ENCODE measurements at places on chromosomes 3 and 15.

DNA sequence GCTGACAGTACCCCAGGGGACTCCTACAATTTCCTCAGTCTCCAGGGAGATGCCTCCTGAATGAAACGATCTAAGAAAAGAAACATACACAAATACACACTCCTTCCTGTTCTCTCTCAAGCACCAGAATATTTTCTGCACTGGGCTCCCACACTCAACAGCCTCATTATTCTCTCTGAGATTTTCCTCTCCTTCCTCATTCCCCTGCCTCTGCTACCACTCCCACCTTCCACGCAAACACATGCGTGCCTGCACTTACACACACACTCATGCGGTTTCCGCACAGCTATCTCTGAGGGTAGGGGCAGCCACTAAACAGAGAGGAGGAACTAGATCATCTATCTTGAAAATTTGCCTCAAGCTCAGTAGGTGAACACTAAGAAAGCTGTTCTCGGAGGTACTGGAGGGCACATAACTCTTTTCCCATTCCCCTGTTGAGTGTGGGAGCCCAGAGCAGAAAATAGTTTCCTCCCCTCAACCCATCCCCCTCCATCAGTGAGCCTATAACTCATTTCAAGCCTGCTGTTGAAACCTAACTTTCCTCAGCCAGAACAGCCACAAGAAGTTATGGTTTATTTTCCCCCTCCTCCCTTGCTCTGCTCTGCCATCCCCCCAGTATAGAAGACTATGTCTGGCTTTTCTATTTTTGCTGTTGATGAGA lies 30.5 kb upstream of the TIPARP start:
- DNase-seq = no peak

- no peak for DNase-seq
Observed at GRCh38 chr3:1082108-1082507, 10.7 kb upstream of the CNTN6 start.

DNA sequence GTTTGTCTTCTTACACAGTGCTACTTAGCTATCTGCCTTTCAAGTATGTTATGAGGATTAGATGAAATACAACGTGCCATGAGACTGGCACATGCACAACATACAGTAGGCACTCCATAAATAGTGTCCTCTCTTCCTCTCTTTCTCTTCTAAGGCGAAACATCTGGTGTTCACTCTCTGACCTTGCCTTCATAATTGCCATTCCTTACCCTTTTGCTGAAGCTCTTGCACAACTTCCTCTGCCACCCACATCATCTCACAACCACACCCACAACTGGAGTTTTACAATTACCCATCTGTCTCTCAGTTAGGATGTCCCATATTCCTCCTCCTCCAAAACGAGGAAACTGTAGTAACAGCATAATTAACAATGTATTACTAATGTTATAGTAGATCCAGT lies 26.4 kb upstream of the ACP3 start:
- no peak for DNase-seq

DNA sequence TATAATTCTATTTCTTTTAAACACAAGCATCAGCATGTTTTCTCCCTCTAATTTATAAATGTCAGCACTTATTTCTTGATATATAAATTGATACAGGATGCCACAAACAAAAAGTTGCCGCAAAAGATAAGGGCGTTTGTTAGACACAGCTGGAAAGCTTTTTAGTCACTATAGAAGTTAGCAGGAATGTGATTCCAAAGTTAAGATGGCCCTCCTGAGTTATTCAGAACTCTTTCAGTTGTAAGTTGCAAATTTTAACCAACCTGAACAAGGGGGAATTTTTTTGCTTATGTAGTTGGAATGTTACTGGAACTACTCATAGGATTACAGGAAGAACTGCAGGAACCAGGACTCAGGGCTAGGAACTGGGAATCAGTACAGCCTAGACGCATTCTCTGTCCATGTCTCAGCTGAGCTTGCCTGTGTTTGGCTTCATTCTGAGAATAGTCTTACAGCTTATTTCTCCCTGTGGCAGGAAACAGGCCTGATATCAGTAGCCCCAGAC lies 166.3 kb downstream of the VGLL4 start:
- DNase-seq = no peak

DNA sequence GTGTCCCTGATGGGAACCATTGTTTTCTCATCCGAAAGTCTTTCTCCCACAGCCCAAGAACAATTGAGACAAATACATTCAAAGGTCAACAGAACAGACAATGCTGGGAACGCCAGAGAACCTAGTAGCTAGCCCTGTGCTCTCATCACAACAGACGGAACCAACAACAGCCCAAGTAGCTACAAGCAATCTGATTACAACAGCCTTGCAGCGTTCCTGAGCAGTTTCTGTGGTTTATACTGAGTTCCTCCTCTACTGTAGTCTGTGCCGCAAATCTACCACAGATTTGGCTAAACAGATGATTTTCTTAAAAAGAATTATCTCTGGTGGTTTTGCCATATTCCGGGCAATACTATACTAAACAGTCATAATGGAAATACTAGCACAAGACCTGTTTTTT lies 435.6 kb downstream of the MECOM start:
- DNase-seq = no peak

GRCh38 chr3:39295184-39295775 lies 15.4 kb upstream of the CX3CR1 start:
- no peak for DNase-seq
